Activated CD4-positive, alpha-beta T cell treated with anti-CD3 and anti-CD28 coated beads for 24 hours (primary cell): ENCODE measurements at places on chromosomes 2 and 18.

DNA sequence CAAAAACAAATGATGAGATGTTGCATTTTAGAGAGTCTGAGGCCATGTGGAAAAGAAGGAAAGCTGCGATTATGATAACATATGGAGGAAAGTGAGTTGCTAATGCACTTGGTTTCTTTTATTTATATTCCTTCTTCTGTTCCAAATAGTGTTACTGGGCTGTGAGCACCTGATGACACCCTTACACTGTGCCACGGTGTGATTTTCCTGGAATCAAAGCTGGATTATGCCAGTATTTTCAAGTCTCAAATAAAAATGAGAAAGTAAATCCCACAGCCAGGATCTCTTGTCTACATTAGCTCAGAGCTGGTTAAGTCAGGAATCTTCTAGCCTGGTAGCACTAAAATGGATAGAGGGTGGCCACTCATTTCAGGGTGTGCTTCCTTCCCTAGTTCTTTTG, 670.8 kb downstream of the TDRD15 start:
- no peak for DNase-seq

- no peak for DNase-seq
Observed at GRCh38 chr18:3903337-3903736, 453.4 kb downstream of the TGIF1 start.

DNA sequence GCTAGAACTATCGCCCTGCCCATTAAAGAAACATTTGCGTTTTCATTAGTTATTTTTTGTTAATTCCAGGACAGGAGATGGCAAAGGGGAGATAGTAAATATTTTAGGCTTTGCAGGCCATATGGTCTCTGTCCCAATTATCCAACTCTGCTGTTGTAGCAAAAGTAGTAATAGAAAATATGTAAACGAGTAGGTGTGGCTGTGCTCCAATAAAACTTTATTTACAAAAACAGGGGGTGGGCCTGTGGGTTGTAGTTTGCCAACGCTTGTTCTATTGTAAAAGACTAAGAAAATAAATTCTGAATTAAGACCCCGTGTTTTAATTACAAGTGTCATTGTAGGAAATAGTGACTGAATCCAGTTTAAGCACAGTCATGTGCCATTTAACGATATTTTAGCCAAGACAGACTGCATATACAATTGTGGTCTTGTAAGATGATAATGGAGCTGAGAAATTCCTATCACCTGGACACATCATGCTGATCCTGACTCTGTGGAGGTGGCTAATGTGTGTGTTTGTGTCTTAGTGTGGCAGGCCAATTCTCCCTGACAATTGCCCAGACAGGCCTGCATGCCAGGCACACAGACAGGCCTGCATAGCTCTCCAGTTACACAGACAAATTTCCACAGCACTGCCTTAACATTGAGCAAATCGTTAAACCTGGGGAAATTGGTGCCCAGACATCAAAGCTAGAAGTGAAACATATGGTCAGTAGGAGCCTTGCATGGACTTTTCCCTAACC, 76.4 kb downstream of the SKA1 start:
- no peak for DNase-seq

GRCh38 chr2:171345971-171346722, 87.6 kb downstream of the METTL8 start:
- no peak for DNase-seq

DNA sequence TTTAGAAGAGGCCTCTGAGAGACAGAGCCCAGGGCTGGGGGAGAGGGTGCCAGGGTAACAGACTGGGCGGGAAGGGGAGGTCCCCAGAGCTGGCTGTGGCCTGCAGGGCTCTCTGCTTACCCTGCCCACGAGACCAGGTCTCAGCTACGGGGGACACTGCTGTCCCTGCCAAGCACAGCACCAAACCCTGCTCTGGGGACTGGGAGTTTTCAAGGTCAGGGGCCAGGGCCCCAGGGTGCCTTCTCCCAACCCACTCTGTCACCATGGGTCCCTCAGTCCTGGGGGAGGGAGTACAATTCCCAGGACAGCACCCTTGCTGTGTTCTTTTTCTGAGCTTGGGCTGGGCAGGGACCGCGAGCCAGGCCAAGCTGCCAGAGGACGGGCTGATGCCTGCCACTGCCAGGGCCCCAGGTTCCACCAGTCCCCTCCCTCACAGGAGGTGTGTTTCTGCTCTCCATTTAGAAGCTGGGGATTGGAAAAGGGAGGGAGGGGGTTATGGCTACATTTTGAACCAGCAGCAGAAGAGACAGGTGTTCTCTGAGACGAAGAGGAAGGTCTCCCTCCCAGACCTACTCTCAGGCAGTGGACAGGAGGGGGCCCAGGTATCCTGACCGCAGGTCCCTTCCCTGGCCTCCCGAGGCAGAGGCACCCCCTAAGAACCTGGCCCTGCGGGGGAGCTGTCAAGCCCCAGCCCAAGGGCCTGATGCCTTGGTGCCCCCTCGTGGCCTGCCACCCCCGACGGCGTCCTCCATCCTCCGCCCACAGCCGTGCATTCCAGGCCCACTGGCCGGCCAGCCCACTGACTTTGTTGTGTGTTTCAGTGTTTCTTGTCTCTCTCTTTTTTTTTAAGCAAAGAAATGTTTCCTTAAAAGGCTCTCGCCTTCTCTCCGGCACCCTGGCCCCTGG, 80.4 kb downstream of the TNS1 start:
- no peak for DNase-seq
